ENCODE measurements at places on chromosomes 11 and 22. TPM values are rescaled to one million over a fixed set of nuclear protein-coding genes. Genes with fewer than 3 reads are reported as not detected.

The GAL3ST3 gene
- total RNA-seq, result 1.3 TPM

The C11orf42 gene
- total RNA-seq, result not detected

The ZFTA gene
- 11.5 TPM for total RNA-seq

The OR2AG1 gene
- not detected for total RNA-seq

The CSTPP1 gene
- 12.9 TPM for total RNA-seq

The SCO2 gene
- not detected for total RNA-seq

The DEUP1 gene
- total RNA-seq, result not detected

DNA sequence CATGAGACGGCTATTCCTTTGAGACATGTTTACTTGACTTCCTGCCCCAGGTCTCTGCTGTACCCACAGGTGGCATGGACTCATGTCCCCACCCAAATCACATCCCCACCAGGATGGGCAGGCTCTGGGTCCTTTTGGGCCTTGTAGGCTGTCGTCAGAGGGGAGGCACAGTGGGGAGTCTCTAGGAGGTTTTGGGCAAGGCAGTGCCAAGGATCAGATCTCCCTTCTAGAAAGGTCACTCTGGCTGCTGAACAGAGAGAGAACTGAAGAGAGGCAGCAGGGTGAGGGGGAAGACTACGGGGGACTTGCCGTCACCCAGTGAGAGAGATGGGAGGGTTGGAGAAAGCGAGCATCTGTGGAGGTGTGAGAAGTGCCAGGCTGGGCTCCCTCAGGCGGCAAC, 4.6 kb upstream of the KCNQ1OT1 start:
- DNase-seq, result peak; percentile 3

DNA sequence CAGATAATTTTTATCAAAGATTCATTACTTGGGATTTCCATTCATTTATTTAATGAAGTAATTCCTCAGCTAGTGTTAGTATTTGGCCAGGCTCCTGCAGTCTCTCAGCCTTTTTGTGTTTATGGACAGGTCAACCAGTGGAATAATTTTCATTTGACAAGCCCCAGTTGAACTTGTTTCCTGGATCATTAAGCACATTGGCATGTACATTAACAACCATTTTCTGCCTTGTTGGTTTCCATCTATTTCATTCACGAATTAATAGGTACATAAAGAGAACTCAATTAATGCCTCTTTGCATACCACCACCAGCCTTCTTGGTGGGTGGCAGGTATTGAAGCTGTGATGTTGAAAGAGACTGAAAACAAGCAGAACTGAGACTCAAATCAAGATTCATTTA, 745.2 kb downstream of the KCNA4 start:
- no peak for DNase-seq

DNA sequence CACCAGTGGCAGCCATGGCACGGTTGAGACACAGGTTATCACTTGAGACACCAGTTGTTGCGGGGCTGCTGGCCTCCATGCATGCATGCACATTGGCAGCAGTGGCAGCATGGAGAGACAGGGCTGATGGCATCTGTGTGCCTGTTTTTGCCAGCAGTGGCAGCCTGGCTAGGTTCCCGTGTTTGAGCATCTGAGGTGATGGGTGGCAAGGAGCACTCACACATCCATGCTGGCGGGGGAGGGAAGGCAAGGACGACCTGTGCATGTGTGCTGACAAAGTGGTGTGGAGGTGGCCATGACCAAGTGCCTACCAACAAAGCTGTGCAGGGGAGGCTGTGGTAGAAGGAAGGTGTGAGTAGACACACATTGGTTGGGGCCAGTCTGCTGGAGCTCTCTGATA, 133.5 kb downstream of the CNTN5 start:
- no peak for DNase-seq

- DNase-seq, result no peak
These were observed 97.8 kb downstream of the PKNOX2 start for GRCh38 chr11:125262194-125262829.

DNA sequence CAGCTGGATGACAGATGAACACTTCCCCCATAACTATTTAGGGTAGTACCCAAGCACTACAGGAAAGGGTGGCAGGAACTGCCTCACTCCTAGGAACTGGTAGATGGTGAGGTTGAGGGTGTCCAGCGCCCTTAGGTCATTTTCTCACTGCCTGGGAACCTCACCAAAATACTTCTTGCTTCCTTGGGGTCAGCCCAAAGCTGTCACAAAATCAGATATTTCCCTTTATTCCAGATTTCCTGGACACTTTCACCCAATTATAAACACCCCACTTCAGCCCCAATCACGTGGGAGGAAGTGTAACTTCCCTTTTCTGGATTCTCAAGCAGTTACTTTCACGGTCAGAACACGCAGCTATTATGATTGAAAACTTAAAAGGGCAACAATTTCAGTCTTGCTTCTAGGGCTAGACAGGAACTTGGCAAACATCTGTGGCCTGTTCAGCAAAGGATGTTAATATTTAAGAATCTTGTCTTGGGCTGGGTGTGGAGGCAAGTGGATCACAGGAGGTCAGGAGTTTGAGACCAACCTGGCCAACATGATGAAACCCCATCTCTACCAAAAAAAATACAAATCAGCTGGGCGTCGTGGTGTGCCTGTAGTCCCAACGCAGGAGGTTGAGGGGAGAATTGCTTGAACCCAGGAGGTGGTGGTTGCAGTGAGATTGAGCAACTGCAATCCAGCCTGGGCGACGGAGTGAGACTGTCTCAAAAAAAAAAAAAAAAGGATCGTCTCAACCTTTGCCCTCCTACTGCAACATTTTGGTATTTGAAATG, 4.0 kb downstream of the FTH1 start:
- no peak for DNase-seq

- no peak for DNase-seq
These were observed 72.8 kb upstream of the CDON start for GRCh38 chr11:126135235-126136176.

DNA sequence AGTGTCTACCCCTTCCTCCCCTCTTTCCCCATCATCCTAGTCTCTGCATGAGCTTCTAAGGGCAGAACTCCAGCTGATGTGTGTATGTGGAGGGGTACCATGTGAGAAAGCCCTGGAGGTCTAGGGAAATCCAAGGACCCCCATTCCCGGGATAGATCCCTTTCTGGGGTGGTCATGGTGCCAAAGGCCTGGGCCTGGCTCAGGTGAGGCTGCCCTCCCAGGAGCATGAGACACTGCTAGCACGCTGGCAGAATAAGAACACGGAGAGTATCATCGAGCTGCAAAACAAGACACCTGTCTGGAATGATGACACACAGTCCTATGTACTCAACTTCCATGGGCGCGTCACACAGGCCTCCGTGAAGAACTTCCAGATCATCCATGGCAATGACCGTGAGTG, 19.6 kb downstream of the TUB start:
- no peak for DNase-seq

GRCh38 chr11:130394615-130395014, 33.8 kb downstream of the ADAMTS8 start:
- no peak for DNase-seq

GRCh38 chr11:62044639-62045121, 77.2 kb upstream of the FTH1 start:
- DNase-seq, result no peak

- DNase-seq, result no peak
These were observed 10.2 kb downstream of the SERPIND1 start for GRCh38 chr22:20783844-20784723.

- DNase-seq, result no peak
These were observed 29.8 kb downstream of the MTMR3 start for GRCh38 chr22:29912605-29913398.

- DNase-seq, result no peak
These were observed 387.5 kb upstream of the NARS2 start for GRCh38 chr11:78961937-78962701.

- no peak for DNase-seq
These were observed 10.9 kb upstream of the DKK3 start for GRCh38 chr11:12019337-12019736.

GRCh38 chr11:64568041-64568571, 22.9 kb upstream of the SLC22A12 start:
- DNase-seq, result no peak

- DNase-seq, result no peak
These were observed 16.8 kb downstream of the CUL5 start for GRCh38 chr11:108025387-108026080.

GRCh38 chr11:34358728-34359547, 1.1 kb upstream of the ABTB2 start:
- DNase-seq, result peak; percentile 71

DNA sequence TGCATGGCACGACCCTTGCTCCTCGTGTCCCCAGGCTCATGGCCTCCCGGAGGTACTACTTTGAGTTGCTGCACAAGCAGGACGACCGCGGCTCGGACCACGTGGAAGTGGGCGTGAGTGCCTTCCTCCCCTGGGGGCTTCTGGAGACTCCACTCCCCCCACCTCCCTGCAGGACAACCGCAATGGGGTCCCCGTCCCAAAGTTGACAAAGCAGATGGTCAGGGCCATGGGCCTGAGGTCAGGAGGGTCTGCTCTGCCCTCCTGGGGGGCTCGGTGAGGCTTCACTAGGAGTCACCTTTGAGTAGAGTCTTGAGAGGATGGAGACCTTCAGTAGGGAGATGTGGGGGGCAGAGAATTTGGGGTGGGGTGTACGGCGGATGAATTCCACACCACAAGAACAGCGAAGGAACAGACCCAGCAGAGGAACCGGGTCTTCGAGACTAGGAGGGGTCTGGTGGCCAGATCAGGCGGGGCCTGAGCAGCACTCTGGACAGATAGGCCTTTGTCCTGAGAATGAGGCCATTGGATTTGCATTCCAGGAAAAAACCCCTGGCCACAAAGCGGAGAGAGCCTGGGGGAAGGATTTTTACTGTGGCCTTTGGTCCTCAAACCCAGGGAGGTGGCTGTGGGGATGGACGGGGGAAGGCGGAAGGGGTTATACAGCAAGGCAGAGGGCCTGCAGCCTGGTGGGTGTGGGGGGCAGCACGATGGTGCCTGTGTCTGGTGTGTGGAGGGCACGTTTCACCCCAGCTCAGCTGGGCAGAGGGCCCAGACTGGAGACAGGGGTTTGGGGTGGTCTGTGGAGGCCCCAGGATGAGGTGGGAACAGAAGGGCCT, 4.6 kb downstream of the B4GALNT4 start:
- DNase-seq, result no peak

DNA sequence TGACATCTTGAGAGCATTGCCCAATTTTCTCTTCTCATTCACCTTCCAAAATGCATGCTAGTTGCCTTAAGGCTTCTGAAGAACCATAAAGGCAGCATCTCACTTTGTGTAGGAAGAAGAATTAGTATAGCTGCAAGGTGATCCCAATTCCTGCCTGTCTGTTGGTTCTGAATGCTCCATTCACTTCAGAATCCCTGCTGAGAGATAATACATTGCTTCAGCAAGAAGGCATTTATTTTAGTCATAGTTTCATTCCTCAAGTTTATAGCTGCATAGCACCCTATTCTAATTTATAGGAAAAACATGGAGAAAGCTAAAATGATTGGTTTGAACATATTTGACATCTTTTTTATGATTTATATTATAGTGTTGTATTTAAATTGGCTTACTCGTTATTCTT, 181.3 kb downstream of the METTL15 start:
- DNase-seq, result no peak

GRCh38 chr11:20444535-20444934, 57.0 kb downstream of the PRMT3 start:
- no peak for DNase-seq

GRCh38 chr22:39437791-39438704, 18.8 kb upstream of the MGAT3 start:
- no peak for DNase-seq

GRCh38 chr11:108571001-108571400, 22.6 kb downstream of the EXPH5 start:
- DNase-seq, result no peak

DNA sequence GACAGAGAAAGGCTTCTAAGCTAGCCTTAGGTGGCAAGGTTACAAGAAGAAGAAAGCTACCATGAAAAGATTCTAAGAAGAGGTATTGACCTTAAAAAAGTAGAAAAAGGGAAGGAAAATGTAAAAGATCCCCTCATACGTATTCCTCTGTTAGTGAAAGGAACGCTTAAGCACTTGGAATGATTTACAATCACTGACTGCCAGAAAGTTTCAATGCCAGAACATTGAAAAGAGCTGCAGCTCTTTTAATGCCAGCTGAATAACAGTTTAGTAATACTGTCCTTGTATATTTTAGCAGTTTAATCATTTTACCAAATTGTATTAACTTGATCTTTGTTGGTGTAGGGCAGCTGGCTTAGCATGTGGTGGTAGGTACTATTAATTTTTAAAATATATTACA, 650.7 kb downstream of the FAM181B start:
- no peak for DNase-seq

- DNase-seq, result peak; percentile 58
These were observed 15.3 kb upstream of the ACCSL start for GRCh38 chr11:44032299-44033085.

DNA sequence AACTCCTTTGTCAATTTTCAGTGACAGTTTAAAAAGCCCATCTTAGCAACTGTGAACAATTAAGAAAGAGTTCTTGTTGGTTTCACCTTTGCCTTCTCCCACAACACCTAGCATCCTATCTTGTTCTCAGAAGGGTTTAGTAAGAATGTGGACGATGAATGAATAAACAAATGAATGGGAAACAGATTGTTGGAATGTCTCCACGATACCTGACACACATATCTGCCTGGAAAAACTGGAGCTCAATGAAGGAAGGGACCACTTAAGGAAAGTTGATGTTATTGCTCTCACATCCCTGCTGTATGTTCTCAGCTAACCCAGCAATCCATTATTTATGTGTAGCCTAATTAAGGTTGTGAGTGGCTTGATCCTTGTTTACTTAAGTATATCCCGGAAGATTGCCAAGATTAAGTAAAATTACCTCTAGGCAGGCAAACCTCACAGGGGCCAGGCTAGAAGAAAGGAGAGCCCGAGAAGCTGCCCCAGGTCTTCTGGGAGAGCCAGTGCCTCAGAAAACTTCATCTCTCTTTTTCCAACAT, 286.4 kb downstream of the NXPE2 start:
- DNase-seq, result no peak

GRCh38 chr11:71209656-71210055, 42.7 kb downstream of the SHANK2 start:
- DNase-seq, result no peak
